A673 (cell line): ENCODE measurements at places on chromosomes 6 and 20.

DNA sequence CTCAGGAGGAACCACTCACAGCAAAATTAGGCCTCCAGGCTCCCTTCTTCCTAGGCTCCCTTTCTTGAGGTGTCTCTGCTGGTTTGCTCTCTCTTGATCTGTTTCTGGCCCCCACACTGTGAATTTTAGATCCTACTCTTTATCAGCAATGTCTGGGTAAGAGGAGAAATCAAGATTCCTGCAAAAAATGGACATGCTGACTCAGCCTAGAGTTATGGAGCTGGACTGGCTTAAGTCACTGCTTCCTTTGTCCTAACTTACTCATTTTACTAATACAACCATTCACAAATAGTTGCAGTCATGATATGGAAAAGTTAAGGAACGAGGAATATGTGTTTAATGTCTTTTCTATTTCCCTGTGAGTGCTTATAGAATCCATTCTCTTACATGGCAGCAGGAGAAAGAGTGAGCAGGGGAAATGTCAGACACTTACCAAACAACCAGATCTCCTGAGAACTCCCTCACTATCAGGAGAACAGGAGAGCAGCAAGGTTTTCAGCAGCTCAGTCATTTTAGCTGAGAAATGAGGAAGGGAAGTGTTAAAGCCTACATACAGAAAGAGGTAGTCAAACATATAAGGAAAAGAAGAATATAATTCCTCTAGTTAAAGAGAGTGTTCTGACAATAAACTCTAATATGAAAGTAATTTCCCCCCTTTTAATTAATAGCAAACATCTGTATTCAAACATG lies 160.8 kb downstream of the PDE7B start:
- DNase-seq = no peak

GRCh38 chr20:3923818-3924217 lies 34.6 kb downstream of the PANK2 start:
- DNase-seq = peak; percentile 58

GRCh38 chr6:131954775-131955107 lies 3.6 kb upstream of the CCN2 start:
- peak; percentile 82 for DNase-seq

- DNase-seq = no peak
These were observed 56.4 kb downstream of the NOX3 start for GRCh38 chr6:155399062-155399744.

GRCh38 chr6:29941916-29942274 lies 437 bp upstream of the HLA-A start:
- DNase-seq = no peak

DNA sequence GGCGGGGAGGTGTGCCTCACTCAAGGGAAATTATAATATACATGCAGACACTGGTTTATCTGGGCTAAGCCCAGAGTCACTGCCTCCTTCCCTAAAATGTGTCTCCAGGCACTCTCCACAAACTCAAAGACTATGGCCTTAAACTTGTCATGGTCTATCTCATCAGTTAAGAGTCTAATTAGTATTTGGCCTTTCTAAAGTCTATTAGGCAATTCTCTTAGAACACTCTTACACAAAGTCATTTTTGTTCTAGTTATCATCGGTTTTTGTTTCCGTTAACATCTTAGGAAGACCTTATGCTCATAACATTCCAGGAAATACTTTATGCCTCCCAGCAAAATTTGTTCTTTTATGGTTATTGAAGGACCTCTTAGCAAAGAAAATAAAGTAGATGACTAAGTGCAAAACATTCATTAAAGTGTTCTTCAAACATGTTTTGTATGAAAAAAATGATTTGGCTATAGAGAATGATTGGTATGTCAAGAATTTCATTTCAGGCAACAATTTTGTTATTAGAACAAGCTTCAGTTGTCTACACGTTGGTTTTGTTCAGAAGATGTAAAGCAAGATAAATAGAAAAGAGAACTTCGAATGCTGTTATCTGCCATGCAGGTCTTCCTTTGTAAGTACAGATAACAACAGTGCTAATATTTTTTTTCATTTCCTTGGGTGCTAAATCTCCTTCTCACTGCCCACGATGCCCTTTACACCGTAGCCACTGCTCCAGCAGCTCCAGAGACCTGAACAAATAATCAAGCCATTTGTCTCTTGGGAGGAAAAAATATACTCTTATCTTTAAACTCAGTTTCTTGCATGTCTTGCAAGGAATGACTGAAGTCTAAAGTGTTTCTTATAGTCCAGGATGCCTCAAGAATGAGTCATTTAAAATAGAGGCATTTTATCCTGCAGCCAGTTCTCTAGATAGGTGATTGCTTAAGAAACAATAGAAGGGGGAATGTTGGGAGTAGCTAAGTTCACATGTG lies 170.4 kb downstream of the HTR1B start:
- DNase-seq = no peak

DNA sequence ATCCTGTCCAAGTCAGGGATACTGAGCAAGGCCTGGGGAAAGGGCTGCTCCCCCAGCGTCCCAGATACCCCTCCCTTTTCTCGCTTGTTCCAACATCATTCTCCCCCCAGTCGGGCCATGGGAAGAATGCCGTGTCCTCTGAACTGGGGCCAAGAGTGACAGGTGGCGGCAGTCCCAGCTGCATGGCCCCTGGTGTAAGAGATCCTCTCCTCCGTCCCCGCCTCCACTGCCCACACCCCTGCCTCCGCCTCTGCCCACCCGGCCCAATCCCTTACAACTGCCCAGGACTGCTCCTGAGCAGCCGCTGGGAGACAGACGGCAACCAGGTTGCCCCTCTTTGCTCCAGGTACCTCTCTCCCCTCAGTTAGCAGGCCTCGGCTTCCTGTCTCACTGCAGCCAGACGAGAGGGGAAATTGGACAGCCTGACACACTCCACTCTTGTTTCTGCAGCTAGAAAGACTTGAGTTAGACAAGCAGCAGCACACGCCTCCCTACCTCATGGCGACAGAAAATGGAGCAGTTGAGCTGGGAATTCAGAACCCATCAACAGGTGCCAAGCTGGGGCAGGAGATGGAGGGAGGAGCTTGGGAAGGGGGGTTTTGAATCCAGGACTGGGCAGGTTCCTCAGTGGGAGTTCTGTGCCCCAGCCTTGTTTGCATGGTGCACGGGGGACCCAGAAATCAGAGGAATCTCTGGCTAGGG lies at the start of gene MYLK2:
TSS of gene MYLK2 (plus strand) at position 274 of the 702 bp plus-strand sequence. CDS start at position 499, 225 bp downstream.
- no peak for DNase-seq

DNA sequence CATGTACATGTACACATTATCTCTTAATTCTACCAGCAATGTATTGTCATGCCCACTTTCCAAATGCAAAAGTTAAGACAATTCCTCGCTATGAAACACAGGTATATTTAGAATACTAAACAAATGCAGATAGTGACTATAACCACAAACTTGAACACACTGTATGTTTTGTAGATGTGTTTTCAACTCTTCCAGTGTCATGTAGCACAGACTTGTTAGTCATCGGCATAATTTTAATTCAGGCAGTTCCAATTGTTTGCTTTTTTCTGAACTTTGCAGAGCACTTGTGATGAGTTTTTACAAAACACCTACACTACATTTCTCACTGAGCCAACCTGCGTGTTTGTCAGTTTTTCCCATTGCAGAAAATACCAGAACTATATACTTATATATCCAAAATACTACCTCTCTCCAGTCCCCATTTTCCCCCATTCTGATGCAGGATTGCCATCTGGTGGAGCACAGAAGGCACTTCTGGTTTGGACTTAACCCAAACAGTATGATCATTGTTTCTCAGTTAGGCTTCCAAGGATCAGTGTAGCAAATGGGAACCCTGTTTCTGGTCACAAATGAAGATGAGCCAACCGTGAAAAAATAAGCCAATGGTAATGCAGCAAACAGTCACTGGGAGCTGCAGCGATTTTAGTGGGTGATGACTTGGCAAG lies 143.4 kb downstream of the ADGRB3 start:
- DNase-seq = peak; percentile 87

- DNase-seq = no peak
These were observed 9.3 kb upstream of the FKBP1A start for GRCh38 chr20:1402149-1402548.

- DNase-seq = no peak
These were observed 103.1 kb downstream of the SULF2 start for GRCh38 chr20:47682028-47682783.

DNA sequence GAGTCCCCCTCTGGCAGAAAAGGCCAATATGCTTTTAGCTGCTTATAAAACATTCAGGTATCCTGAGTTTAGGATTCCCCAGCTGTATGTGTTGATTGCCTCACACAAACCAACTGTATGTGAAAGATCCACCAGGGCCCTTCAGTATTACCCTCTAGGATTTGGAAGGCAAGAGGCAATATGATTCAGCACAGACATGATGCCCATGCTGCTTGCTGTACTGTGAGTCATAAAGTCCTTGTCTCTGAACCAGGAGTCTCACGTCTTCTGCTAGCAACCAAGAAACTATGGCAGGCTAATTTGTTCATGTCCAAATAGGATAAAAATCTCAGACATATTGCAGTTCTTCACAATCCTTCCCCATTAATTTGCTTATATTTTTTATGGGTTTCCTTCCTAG lies 789.2 kb upstream of the SLC35B3 start:
- no peak for DNase-seq

DNA sequence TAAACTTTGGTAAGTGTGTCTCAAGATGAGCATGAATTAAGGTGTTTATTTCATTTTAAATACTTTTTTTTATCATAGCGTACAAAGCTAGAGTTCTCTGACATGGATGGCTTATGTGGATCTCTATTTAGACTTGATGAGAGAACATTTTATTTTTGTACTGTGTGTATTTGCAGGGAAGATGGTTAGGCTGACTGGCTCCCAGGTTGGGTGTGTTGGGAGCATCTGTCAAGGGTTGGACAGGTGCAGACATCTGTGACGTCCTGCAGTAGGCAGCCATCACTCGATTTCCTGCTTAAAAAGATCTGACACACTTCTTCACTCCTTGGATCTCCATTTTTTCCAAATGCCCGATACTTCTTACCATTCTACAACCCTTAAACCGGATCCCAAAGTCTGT lies 221.9 kb upstream of the QKI start:
- no peak for DNase-seq

DNA sequence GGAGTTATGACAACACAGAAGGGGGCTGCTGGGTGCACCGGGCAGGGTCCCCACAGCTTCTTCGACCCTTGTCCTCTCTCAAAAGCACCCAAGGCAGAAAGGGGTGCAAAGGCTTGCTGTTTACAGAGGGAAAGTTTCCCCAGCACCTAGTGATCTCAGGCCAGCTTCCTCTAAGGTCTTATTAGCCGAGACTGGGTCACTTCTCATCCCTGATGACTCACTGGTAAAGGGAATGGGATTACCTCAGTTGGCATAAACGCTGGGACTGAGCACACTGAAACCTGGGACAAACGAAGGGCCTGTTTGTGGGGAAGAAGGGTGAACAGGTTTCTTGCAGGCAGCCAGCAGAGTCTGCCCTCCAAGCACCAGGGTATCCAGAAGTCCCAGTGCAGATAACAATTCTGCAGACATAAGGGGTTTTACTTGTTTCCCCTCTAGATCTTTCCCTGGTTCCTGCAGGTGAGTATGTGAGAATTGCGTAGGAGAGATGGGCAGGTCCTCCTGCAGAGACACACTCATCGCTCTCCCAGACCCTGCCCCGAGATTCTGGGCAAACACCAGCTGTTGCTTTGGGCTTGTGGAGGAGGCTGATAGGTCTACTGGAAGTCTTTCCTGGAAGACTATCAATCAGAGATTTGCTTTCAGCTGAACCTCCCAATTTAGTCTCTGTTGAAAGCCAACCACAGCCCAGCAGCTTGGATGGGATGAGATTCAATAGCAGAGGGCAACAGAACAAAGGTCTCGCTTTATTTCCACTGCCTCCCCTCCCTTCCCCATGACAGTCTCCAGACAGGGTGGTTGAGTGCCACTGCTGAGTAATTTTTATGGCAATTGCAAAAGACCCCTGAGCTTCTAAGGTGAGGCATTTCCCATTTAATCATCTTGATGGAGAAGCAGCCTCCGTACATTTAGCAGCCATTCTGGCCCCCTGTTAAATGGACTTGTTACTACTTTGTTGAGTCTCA lies 25.7 kb downstream of the KCNG1 start:
- DNase-seq = no peak

GRCh38 chr6:108847738-108848115 lies 495 bp upstream of the ARMC2 start:
- DNase-seq = no peak

- no peak for DNase-seq
These were observed 43.2 kb upstream of the OSTM1 start for GRCh38 chr6:108117427-108118358.

GRCh38 chr6:169415179-169415578 lies 161.5 kb upstream of the THBS2 start:
- no peak for DNase-seq

DNA sequence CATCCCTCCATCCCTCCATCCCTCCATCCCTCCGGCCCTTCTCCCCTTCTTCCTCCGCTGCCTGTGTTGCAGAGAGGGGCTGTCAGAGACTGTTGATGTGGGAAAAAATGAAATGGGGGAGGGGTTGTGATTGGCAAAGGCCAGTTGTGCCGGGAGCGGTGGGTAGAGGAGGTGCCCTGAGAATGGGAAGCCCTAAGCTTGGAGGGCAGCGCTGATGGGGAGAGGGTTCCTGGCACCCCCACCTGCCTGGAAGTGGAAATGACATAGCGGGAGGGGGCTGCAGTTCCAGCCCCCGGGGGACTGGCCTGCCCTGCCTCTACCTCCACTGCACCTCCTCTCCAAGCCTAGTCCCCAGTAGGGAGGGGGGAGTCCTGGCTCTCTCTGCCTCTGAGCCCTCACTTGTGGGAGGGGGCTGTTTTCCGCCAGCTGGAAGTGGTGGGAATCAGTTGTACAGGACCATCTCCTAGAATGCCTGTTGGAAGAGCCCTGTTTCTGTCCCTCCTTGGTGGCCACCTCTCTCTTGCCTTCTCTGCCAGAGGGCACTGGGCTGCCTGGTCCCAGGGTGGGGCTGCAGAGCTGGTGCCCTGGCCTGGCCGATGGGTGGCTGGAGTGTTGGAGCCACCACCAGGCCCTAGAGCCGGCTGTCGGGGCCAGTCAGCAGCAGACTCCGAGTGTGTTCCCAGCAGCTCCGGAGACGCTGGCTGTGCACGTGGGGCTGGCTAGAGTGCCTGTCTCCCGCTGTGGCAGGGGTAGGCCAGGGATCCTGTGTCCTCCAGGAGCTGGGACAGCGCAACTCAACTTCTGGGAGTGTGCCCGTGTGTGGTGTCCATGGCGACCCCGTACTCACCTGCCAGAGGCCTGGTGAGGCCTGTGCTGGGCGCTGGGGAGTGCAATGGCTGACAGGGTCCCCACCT lies 1.5 kb downstream of the DLGAP4 start:
- no peak for DNase-seq

DNA sequence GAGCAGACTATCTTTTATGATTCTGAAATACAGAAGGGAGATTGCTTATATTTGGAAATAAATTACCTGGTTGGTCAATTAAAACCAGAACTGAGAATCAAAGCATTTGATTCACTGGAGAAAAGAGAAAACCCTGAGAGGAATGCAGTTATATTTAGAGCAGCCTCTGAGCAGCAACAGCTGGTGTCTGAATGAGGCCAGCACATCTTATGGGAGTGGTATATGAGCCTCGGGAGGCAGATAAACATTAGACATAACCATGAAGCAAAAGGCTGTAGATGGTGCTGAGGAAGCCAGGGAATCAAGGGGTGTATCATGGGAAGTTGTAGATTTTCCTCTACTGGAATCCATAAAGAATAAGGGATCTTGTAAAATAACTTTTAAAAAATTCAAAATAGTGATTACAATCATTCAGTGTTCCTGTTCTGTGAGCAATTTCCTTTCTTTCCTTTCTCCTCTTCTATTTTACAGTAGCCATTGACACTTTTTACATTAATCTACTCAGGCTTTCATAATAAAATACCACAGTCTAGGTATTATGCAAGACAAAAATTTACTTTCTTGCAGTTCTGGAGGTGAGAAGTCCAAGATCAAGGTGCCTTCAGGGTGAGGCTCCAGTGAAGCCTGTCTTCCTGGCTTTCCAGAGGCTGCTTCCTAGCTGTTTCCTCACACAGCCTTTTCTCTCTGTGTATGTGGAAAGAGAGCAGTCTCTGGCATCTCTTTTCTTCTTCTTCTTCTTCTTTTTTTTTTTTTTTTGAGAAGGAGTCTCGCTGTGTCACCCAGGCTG lies 32.8 kb upstream of the ENPP5 start:
- no peak for DNase-seq
